ENCODE measurements at places on chromosomes 16 and 17. TPM values are rescaled to one million over a fixed set of nuclear protein-coding genes. Genes with fewer than 3 reads are reported as not detected.
A peak's percentile ranks its signal among the peaks of the same experiment; 100 is the strongest.

Gene CDRT15L2
- total RNA-seq, result not detected

Gene NOG
- total RNA-seq, result not detected

Gene EVPL
- total RNA-seq, result not detected

Gene ZFHX3
- 1.2 TPM for total RNA-seq

Gene SLC47A1
- 0.25 TPM for total RNA-seq

Gene TLCD2
- 0.30 TPM for total RNA-seq

DNA sequence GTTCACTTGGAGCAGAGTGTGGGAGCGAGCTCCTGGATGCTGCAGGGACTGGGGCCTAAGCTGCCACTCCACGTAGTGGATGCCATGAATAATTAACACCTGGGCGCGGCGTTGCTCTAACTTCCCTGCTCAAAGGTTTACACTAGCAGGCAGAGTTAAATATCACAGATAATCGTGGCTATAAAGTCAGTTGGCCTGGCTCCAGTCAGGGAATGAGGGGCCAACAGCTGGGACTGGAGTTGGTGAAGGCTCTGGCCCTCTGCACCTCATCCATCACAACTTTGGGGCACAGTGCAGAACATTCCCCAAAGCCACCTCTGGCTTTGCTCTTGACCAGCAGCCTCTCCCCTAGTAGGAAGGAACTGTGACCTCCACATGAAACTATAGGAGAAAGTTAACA lies 10.9 kb downstream of the HOXB4 start:
- peaks cover 10% of the 10 kb centered on the region for H3K36me3 ChIP-seq
- no peak for DNase-seq
- no peak overlapping the region for H3K4me3 ChIP-seq
- H3K27me3 ChIP-seq, result peaks cover 31% of the 10 kb centered on the region

- no peak for DNase-seq
- peaks cover 26% of the 10 kb centered on the region for H3K4me1 ChIP-seq
- H3K36me3 ChIP-seq, result peaks cover 51% of the 10 kb centered on the region
- no peaks in the 10 kb centered on the region for H3K27me3 ChIP-seq
Measured at GRCh38 chr17:8922928-8923327, 42.6 kb downstream of the PIK3R5 start.

DNA sequence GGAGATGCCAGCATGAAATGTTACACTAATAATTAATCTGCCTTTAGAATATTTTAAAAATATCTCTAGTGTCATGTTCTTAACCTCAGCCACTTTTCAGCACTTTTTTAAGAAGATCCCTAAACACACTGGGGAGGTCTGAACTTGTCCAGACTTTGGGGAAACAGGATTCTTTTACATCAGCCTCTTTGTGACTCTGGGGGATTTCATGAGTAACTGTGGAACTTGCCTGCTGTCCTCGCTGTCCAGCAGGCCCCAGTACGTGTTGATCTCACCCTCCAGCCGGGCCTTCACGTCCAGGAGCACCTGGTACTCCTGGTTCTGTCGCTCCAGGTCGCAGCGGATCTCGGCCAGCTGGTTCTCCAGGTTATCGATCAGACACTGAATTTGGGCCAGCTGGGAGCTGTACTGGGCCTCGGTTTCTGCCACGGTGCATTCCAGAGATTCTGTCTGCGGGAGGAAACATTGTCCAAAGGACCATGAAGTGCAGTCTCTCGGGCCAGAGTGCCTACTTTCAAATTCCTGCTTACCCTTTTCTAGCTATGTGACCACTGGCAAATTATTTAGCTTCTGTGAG lies 5.5 kb downstream of the KRT40 start:
- no peak overlapping the region for H3K27ac ChIP-seq
- H3K4me1 ChIP-seq, result no peaks in the 10 kb centered on the region
- no peaks in the 10 kb centered on the region for H3K36me3 ChIP-seq
- peaks cover 8% of the 10 kb centered on the region for H3K27me3 ChIP-seq

- no peak for DNase-seq
- no peak overlapping the region for H3K4me3 ChIP-seq
- peaks cover 13% of the 10 kb centered on the region for H3K4me1 ChIP-seq
- H3K27ac ChIP-seq, result no peak overlapping the region
- no peaks in the 10 kb centered on the region for H3K36me3 ChIP-seq
Measured at GRCh38 chr17:382644-383533, 30.3 kb upstream of the RPH3AL start.

DNA sequence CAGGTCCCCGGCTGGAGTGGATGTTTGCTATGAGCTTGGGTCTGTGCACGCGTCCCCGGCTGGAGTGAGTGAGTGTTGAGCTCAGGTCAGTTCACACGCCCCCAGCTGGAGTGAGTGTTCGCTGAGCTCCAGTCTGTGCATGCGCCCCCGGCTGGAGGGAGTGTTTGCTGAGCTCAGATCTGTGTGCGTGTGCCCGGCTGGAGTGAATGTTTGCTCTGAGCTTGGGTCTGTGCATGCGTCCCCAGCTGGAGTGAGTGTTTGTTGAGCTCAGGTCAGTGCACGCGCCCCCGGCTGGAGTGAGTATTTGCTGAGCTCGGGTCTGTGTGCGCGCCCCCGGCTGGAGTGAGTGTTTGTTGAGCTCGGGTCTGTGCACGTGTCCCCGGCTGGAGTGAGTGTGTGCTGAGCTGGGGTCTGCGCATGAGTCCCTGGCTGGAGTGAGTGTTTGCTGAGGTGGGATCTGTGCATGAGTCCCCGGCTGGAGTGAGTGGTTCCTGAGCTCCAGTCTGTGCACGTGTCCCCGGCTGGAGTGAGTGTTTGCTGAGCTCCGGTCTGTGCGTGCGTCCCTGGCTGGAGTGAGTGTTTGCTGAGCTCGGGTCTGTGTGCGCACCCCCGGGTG lies 284.2 kb downstream of the SNX29 start:
- no peaks in the 10 kb centered on the region for H3K4me1 ChIP-seq
- no peak for DNase-seq
- no peaks in the 10 kb centered on the region for H3K27me3 ChIP-seq

DNA sequence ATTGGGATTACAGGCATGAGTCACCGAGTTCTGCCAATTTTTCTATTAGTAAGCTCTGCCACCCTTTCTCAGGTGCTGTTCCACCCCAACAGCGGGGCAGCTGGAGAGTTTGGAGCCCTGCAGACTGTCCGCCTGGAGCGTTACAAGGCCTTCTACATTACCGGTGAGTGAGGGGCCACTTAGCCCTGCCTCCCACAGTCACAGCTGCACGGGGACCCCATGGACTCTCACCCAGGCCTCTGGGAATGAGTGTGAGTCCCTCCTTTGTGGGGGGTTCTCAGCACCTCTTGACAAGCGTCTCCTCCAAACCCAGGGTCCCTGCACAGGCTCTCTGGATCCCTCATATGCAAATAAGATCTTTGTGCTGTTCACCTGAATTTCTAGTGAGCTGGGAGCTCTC lies 56.0 kb downstream of the WIPI1 start:
- H3K4me3 ChIP-seq, result no peak overlapping the region
- H3K4me1 ChIP-seq, result peaks cover 31% of the 10 kb centered on the region
- no peak for DNase-seq

- H3K4me1 ChIP-seq, result no peaks in the 10 kb centered on the region
- peaks cover 2% of the 10 kb centered on the region for H3K27me3 ChIP-seq
- DNase-seq, result no peak
- H3K4me3 ChIP-seq, result no peak overlapping the region
Measured at GRCh38 chr17:19408346-19408710, 2.7 kb upstream of the RNF112 start.

- H3K36me3 ChIP-seq, result no peaks in the 10 kb centered on the region
- H3K4me3 ChIP-seq, result no peak overlapping the region
- peaks cover 32% of the 10 kb centered on the region for H3K4me1 ChIP-seq
- H3K27me3 ChIP-seq, result peaks cover 7% of the 10 kb centered on the region
Measured at GRCh38 chr17:30336369-30337171, 2.7 kb upstream of the TMIGD1 start.

GRCh38 chr16:84585886-84586285 lies 32.0 kb downstream of the COTL1 start:
- H3K36me3 ChIP-seq, result peaks cover 70% of the 10 kb centered on the region
- DNase-seq, result no peak
- H3K27ac ChIP-seq, result peak overlapping the region; percentile 20
- peaks cover 23% of the 10 kb centered on the region for H3K4me1 ChIP-seq
- H3K4me3 ChIP-seq, result no peak overlapping the region

DNA sequence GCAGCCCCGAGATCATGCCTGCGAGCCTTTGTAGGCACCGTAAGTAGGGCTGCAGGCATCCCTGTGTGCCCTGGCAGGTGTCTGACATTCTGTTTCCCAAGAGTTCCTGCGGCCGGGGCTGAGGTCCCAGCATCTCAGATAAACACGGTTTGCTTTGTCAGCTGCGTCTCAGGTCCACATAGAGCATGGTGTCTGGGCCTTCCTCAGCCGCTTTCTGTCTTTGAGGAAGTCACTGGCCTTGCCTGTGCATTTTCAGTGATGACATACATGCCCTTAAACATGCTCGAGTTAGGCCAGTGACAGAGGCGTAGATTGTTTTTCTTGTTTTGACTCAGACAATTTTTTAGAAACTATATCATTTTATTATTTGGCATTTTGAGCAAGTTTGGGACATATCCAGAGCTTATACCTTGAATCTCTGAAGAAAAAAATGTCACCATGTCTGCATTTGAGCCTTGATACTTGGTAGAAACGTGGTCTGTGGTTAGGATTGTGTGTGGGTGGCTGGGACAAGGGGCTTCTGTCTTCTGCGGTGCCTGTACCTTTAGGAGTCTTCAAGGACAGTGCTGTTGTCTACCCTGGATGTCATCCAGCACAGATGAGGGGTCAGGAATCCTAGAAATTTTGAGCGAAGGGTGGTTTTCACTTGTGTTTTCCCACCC lies 105.8 kb downstream of the SNX29 start:
- H3K4me3 ChIP-seq, result no peak overlapping the region
- H3K27ac ChIP-seq, result peak overlapping the region; percentile 88
- peaks cover 39% of the 10 kb centered on the region for H3K4me1 ChIP-seq
- H3K36me3 ChIP-seq, result peaks cover 6% of the 10 kb centered on the region
- DNase-seq, result no peak

GRCh38 chr17:40309031-40309948 lies at the start of gene RARA:
TSS of gene RARA (plus strand) at chr17:40309180. CDS start at chr17:40331219, 22,039 bp downstream.
- H3K27me3 ChIP-seq, result no peaks in the 10 kb centered on the region
- peaks cover 10% of the 10 kb centered on the region for H3K4me1 ChIP-seq
- H3K27ac ChIP-seq, result no peak within 1 kb of the TSS
- H3K4me3 ChIP-seq, result no peak within 1 kb of the TSS
- peaks cover 8% of the 10 kb centered on the region for H3K36me3 ChIP-seq

- no peaks in the 10 kb centered on the region for H3K36me3 ChIP-seq
- no peak overlapping the region for H3K4me3 ChIP-seq
- peaks cover 4% of the 10 kb centered on the region for H3K4me1 ChIP-seq
- DNase-seq, result peak; percentile 65
- H3K27ac ChIP-seq, result no peak overlapping the region
- H3K27me3 ChIP-seq, result peaks cover 25% of the 10 kb centered on the region
Measured at GRCh38 chr16:711548-712320, 3.2 kb upstream of the METRN start.

DNA sequence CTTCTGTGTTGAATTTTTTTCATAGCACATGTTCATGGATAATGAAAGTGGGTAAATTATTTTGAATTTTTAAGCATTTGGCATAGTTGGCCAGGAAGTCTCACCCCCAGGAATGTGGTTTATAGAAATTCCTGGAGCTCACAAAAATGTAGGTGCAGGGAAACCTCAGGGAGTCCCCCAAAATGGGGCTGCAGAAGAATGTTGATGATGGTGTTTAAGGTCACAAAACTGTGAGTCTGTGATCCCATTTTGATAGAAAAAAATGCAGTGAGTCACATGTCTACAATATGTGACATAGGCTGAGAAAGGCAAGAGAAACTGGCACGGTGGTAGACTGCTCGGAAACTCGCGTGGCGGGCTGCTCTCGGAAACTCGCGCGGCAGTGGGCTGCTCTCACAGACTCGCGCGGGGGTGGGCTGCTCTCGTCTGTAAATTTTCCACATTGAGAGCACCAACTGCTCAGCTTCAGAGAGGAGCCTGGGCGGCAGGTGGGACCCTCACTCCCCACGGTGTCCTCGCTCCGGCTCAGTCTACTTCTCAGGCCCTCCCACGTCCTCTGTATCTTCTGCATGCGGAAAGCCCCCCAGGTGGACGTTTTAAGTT lies 18.7 kb upstream of the MC1R start:
- H3K36me3 ChIP-seq, result peaks cover 45% of the 10 kb centered on the region
- DNase-seq, result no peak
- no peaks in the 10 kb centered on the region for H3K27me3 ChIP-seq
- H3K4me3 ChIP-seq, result no peak overlapping the region

GRCh38 chr17:40129498-40129897 lies 7.7 kb downstream of the MSL1 start:
- DNase-seq, result no peak
- H3K27ac ChIP-seq, result no peak overlapping the region
- H3K4me3 ChIP-seq, result no peak overlapping the region
- peaks cover 18% of the 10 kb centered on the region for H3K4me1 ChIP-seq
- peaks cover 79% of the 10 kb centered on the region for H3K36me3 ChIP-seq

DNA sequence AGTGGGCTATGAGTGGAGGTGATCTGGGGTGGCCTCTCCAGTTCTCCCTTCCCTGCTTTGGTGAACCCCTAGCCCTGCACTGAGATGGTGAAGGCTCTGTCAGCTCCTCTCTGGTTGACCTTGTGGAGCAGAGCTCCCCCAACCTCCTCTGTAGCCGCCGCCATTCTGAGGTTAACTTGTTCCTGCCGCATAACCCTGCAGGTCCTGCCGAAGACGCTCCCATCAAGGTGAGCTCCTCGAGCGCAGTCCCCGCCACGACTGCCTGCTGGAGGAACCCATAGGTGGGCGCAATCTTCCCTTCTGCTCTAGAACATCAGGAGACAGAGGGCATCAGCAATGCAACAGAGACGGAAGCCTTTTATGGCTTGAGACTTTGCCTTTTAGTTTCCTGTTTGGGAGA lies 15.2 kb upstream of the SLC47A2 start:
- no peak overlapping the region for H3K27ac ChIP-seq
- H3K4me3 ChIP-seq, result no peak overlapping the region
- DNase-seq, result no peak
- no peaks in the 10 kb centered on the region for H3K4me1 ChIP-seq
- H3K27me3 ChIP-seq, result no peaks in the 10 kb centered on the region

GRCh38 chr17:66579556-66579955 lies 255.4 kb upstream of the CACNG5 start:
- H3K36me3 ChIP-seq, result peaks cover 61% of the 10 kb centered on the region
- no peak overlapping the region for H3K4me3 ChIP-seq
- peaks cover 12% of the 10 kb centered on the region for H3K4me1 ChIP-seq
